ENCODE measurements at places on chromosomes 12 and 14.

DNA sequence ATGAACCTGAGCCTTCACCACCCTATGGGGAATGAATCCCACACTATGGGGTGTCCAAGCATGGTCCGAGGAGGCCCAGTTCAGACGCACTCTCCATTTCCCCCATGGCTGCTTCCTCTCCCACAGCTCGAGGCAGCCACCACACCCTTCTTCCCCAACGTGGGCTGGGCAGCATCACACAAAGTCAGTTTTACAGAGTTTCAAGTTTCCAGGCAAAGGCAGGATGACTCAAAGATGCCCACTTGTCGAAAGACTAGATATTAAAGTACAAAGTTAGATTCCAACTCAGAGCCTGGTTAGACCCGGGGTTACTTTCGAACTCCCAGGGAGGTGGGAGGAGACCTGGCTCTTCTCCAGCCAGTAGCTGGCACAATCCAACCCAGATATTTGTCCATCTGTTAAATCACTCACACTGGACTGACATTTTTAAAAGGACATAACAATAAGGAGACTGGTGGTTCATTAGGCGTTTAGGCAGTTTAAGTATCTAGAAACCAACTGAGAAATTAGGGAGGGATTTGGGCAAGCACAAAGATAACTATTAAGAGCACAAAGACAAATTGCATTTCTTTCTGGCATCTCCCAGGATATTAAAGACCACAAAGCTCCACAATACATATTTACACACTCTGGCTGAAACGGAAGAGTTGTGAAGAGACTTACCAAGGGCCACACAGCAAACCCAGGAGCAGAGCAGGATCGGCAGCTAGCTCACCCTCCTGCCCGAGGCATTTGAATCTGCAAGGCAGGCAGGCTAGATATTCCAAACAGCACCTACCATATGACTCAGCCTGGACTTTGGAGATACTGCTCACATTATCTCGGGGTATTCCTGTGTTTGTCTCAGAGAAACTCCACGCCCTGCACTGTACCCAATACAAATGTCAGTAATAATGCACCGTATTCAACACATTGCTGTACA, 34.8 kb downstream of the TMCC3 start:
- DNase-seq: no peak

GRCh38 chr12:20588042-20588441, 107.1 kb upstream of the SLCO1C1 start:
- no peak for DNase-seq

GRCh38 chr12:79515530-79515935, 175.2 kb downstream of the PAWR start:
- DNase-seq: no peak

DNA sequence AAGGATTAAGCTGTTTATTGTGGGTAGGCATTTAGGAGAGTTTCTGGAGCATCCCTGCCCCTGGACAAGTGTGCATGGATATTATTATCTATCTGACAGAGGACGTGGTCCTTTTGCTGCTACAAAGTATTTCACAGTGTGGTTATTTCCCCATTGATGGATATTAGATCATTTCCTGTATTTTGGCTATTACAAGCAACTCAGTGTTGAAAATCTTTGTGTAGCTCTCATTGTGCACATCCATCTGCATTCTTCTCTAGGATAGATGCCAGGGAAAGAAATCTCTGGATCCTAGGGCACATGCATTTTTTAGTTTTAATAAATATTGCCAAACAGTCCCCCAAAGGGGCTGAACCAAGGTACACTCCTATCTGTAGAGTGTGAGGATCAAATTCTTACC, 154.3 kb upstream of the SRRM4 start:
- no peak for DNase-seq

DNA sequence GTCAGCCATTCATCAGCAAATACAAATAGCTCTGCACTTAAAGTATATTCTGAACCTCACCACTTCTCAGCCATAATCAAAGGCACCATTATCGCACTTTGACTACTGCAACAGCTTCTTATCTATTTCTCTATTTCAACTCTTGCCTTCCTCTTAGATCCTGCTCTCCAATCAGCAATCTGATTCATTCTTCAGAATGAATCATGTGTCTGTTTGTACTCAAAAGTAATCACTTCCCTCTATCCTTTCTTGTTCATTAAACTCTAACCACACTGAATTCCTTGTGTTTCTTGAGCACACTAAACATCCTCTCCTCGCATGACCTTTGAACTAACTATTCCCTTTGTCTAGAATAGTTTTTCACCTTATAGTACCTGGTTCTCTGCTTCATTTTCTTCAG, 12.8 kb upstream of the OR4E1 start:
- DNase-seq: no peak

DNA sequence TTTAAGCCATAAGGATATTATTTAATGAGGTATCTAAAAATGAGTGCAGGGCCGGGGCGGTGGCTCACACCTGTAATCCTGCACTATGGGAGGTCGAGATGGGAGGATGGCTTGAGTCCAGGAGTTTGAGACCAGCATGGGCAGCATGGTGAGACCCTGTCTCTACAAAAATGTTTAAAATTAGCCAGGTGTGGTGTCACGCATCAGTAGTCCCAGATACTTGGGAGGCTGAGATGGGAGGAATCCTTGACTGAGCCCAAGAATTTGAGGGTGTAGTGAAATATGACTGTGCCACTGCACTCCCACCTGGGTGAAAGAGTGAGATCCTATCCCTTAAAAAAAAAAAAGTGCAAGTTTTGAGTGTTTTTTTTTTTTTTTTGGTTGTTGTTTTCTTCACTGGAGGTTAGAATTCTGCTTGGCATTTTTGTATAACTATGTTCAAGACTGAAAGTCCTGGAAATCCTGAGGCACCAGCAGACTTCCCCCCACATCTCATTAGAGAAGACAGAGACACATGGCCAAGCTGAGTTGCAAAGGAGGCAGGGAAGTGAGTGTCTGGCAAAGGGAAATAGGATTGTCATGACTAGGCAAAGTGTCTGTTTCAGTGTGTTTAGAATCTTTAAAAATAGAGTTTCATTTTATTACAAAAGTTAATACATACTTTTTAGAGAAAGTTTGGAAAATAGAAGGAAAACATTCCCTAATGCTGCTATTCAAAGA, 53.5 kb upstream of the DUSP6 start:
- no peak for DNase-seq

- no peak for DNase-seq
Observed at GRCh38 chr12:91620992-91621391, 438.4 kb upstream of the DCN start.

- no peak for DNase-seq
Observed at GRCh38 chr14:61558271-61558670, 137.0 kb upstream of the HIF1A start.

- no peak for DNase-seq
Observed at GRCh38 chr14:61839507-61839906, 77.3 kb downstream of the SNAPC1 start.

DNA sequence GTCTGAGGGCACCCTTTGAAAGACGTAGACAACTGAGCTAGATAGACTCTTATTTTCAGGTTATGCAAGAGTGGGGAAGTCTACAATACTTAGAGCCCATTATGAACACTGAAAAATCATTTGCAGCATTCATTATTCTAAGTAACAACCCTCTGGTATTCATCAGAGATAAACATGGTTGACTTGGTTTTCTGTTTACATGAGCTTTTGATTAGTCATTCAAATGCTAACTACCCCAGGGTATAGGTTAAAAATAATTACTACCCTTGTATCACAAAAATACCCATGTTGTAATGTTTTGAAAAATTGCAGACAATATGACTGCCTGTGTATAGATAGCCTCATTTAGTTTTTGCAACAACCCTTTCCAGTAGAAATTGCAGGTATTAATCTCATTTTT, 78.5 kb downstream of the PPFIBP1 start:
- no peak for DNase-seq

- DNase-seq: no peak
Observed at GRCh38 chr12:96980991-96981414, 73.9 kb downstream of the NEDD1 start.

- DNase-seq: no peak
Observed at GRCh38 chr12:49923880-49924556, 20.3 kb upstream of the FAIM2 start.

- no peak for DNase-seq
Observed at GRCh38 chr14:77498984-77499527, 440 bp upstream of the ISM2 start.

GRCh38 chr14:65832431-65833266, 420.1 kb downstream of the FUT8 start:
- no peak for DNase-seq

DNA sequence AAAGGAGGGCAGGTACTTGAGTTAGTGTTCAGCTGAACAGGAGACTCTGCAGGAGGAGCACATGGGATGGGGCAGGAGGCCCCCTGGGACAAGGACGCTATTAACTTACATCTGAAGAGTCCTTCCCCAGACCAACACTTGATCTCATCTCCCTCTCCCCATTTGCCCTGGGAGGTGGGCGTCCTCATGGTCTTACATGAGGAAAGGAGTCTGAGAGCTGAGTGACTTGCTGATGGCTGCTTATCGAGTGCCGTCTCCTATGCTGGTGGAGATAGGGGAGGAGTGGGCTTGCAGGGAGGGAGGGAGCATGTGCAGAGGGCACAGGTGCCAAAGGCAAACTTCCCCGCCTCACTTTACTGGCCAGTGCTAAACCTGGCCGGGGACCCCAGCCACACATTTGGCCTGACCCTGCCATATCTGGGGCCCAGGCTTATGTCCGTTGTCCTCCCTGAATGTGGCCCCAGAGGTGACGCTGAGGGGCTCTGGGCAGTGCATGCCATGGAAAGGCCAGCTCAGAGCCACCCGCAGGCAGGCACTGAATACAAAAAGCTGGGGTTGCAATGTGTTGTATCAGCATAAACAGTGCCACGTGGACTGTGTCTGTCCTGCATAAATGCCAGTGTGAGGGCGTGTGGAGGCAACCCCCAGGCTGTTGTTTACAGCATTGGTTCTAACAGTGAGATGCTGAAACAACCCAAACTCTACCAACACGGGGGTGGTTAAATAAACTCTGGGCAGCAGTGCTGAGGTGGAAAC, 29.4 kb downstream of the FAIM2 start:
- no peak for DNase-seq
